ENCODE measurements at places on chromosomes 2 and 18.

DNA sequence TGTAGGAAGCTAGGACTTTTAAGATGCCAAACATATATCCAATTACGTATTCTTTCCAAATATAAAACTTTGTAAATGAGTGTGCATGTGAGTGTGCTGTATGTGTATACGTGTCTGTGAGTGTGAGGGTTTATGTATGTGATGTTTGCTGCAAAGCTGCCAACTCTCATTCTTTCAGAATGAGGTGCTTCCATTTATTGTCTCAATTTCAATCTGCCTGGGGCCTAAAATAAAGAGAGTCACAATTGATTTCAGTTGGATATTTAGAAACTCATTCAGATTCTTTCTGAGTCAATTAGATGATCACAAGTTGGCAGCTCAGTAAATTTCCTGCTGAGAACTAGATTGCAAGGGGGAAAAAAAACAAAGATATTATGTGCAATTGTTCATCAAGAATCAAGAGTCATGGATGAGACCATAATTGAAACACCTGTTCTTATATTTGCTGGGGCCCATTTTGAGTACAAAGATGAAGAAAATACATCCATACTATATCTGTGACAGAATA lies 621.2 kb upstream of the ACVR2A start:
- DNase-seq, result no peak

DNA sequence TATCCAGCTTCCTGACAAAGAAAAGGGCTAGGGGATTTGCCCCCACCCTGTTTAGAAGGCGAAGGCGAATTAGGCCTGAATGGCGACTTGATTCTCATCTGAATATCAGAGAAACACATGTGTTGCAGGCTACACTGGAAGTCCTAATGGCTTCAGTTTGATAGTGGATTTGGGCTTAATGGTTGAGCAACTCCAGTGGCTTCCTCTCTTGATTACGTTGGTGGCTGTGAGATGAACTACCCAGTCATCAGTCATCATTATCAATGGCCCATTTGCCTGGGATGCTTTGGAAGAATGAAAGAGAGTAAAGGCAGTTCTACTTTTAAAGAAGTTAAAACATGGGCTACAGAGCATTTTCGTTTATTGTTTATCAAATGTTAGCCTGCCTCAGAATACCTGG lies 60.9 kb upstream of the IL1R1 start:
- DNase-seq, result no peak

- DNase-seq, result no peak
These were observed 160.3 kb upstream of the FSIP2 start for GRCh38 chr2:185578322-185578721.

- no peak for DNase-seq
These were observed 91.4 kb downstream of the COPS8 start for GRCh38 chr2:237177052-237177451.

- no peak for DNase-seq
These were observed 24.2 kb upstream of the C2orf42 start for GRCh38 chr2:70214953-70215549.

DNA sequence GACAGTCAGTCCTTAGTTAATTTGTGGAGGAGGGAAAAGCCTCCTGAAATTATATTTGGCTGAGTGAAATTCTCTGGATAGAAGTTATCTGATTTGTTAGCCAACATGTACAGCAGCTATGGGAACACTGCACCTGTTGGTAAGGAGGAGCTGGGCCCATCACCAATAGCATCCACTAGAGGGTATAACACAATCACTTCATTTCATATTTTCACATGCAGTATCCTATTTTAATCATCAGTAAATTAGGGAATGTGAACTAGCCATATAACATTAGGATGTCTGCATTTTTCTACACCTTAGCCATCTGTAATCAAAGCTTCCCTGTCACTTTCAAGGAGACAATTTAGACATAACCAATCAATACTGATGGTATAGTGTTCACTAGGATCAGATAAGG lies 818.4 kb upstream of the CDH2 start:
- no peak for DNase-seq
